CD4-positive, alpha-beta T cell treated with Interleukin-2 at 100 ng/mL for 4 hours (primary cell): ENCODE measurements at places on chromosomes 7 and 10.

DNA sequence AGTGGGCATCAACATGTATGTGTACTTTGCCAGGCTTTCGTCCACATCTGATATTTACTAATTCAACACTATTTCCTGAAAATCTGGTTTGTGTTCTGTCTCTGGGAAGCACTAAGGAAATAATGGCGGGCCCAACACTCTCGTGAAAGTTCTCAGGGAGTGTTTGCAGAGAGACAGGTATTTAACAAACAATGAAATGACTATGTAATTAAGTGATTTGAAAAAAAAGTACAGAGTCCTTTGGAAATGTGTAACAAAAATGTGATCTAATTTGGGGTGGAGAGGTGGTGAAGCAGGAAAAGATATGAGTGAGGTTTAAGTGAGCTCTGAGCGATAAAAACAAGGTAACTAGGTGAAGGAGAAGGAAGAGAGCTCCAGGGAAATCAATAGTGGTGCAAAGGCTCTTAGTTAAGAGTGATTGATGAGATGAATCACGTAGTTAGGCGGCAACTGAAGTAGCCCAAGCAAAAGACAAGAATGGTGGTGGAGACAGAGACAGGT is 95.3 kb upstream of the DNAJB12 start:
- DNase-seq = no peak

DNA sequence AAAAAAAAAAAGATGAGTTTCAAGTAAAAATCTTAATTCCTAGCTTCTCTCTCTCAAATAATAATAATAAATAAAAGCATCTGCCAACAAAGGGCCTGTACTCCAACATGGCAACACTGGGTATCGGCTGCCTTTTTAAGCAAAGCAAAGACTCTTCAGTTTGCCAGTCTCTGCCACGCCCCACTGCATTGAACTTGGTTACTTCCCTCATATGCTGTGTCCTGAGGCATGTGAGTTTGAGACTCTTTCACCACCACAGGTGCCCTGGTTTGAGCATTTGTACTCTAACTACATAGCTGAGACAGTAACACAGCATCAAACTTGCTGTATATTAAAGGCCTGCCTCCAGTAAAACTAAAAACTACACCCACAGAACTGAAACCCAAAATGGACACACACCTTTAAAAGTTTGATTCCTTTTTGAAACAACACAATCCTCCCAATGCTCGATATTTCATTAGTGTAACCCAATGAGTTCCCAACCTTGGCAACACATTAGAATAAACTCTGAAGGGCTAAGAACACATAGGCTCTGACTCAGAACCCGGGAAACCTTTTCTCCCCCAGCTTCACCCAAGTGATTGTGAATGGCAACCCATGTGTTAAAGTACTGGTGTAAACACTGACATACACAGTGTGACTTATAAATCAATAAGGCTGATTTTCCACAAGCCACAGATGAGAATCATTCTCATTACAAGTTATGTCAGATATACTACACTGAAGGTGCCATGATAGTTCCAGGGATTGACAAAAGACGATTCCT is 12.0 kb downstream of the JAZF1 start:
- no peak for DNase-seq

DNA sequence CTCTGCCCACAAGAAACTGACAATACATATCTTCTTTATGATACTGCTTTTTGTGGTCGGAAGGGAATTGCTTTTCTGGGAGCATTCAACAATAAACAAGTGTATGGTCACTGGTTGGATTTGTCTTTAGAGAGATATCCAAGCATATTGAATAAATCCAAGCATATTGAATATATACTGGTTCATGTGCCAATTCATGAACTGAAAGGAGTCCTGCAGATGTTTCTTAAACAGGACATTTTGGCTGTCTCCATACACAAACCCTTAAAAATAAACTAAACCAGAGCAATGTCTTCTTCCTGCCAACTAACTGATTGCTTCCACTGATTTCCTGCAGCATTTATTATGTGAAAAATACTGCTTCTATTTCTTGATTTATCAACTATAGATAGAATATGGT is 173.9 kb downstream of the FOXP2 start:
- no peak for DNase-seq

- no peak for DNase-seq
Observed at GRCh38 chr10:125147971-125148439, 12.4 kb downstream of the CTBP2 start.

- no peak for DNase-seq
Observed at GRCh38 chr7:147432079-147432478, 1158.5 kb upstream of the C7orf33 start.

GRCh38 chr7:133437544-133437943 is 184.7 kb downstream of the EXOC4 start:
- DNase-seq = no peak

- DNase-seq = no peak
Observed at GRCh38 chr10:33127622-33128021, 169.6 kb upstream of the ITGB1 start.

- DNase-seq = no peak
Observed at GRCh38 chr10:78223088-78223487, 189.4 kb downstream of the RPS24 start.
